ENCODE measurements at places on chromosomes 7 and 10.

GRCh38 chr10:71238626-71239025 is 26.3 kb downstream of the UNC5B start:
- DNase-seq: no peak

GRCh38 chr10:94639902-94640301 is 43.6 kb upstream of the CYP2C18 start:
- DNase-seq: no peak

GRCh38 chr10:15254808-15255648 is 86.5 kb upstream of the NMT2 start:
- no peak for DNase-seq

GRCh38 chr10:3666525-3667302 is 118.3 kb downstream of the KLF6 start:
- DNase-seq: no peak

DNA sequence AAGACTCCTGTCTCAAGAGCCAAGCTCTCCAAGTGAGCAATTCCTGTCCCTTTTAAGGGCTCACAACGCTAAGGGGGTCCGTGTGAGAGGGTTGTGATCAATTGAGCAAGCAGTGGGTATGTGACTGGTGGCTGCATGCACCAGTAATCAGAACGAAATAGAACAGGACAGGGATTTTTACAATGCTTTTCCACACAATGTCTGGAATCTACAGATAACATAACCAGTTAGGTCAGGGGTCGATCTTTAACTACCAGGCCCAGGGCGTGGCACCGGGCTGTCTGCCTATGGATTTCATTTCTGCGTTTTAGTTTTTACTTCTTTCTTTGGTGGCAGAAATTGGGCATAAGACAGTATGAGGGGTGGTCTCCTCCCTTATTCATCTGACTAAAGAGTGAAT is 54.9 kb upstream of the SP4 start:
- DNase-seq: no peak

- no peak for DNase-seq
Observed at GRCh38 chr10:89095701-89096391, 105.2 kb downstream of the FAS start.

GRCh38 chr7:115210552-115210951 is 288.7 kb downstream of the MDFIC start:
- no peak for DNase-seq

DNA sequence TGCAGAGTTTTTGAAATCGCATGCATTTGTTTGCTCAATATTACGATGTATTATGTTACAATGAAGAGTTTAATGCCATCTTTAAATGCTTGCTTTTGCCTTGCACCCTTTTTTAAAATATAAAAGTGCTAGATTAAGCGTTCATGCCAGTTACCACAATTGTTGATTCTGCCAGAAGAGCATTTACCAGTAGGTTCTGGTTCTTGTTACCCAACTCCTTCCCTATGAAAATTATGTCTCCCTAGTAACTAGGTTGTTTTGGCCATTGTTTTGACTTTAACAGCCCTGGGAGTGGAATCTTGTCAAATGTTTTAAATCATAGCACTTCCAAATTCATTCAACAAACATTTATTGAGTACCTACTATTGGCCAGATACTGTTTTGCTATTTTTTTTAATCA is 32.8 kb upstream of the CDK14 start:
- no peak for DNase-seq

DNA sequence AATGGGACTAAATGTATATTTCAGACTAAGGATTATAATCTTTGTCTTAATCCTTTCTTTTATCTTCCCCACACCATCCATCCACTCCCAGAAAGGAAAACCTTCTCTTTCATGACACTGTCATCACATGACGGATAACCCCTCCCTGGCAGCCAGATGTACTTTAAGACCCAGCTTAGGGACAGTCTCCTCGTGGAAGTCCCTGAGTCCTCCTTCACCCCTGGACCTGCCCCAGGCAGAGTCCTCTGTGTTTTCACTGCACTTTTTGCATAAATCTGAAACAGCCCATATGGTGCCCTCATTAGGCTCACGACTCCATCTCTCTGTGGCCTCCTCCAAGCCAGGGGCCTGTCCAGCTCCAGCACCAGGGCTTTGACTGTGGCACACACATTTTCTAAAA is 16.0 kb downstream of the NRAP start:
- no peak for DNase-seq

DNA sequence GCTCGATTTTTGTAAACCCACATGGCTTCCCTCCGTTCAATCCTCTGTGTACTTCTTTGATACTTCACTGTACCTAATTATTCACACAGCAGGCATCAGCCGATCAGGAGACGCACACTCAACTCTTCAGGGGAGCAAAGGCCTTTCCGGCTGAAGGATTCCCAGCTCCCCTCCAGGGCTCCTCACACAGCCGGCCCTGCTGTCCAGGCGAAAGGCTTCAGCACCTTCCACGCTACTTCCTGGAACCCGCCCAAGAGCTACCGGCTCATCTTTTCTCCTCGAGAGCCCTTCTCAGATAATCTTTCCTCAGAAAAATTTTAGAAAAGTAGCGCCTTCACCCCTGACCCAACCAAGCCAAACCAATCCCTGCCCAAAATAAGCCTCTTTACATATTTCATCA is 270.4 kb downstream of the ZMYND11 start:
- no peak for DNase-seq

DNA sequence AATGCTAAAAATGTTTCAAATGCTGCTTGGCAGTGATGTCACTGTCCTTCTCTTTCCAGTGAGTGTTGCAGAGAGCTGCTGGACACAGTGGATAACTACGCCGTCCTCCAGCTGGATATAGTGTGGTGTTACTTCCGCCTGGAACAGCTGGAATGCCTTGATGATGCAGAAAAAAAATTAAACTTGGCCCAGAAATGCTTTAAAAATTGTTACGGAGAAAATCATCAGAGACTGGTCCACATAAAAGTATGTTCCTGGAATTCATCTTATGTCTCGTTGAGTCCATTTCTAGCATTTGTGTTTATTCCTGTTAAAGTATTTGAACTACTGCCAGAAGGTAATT is 25.2 kb downstream of the NUB1 start:
- no peak for DNase-seq

GRCh38 chr7:157908006-157908782 is 571.4 kb downstream of the DNAJB6 start:
- no peak for DNase-seq

DNA sequence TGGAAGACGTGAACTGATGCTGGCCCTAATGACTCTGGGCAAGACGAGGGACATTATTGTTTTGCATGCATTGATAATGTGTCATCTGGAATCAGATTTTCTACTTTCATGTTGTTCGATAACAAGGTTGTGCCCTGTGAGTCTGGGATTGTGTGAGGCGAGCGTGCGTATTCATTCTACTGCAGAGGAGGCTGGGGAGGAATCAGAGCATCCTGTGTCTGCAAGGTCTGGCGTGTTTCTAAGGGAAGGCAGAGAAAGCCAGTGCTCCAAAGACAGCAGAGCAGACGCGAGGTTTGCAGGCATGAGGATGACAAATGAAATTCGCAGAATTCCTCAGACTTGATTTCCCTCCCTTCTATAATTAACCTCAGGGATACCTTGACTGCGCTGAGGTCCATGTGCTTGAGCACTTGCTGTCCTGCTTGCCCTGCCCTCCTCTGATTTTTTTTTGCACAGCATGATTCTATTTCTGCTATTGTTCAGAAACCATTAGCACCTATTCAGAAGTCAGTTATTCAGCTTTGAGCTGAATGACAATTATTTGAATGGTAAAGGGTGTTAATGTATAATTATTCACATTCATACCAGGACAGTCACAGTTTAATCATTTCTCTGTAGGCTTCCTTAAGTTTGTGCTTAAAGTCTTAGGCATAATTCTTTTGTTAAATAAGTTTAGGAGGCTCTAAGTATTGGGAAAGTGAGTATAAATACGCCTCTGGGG is 233.6 kb downstream of the EBF3 start:
- no peak for DNase-seq

DNA sequence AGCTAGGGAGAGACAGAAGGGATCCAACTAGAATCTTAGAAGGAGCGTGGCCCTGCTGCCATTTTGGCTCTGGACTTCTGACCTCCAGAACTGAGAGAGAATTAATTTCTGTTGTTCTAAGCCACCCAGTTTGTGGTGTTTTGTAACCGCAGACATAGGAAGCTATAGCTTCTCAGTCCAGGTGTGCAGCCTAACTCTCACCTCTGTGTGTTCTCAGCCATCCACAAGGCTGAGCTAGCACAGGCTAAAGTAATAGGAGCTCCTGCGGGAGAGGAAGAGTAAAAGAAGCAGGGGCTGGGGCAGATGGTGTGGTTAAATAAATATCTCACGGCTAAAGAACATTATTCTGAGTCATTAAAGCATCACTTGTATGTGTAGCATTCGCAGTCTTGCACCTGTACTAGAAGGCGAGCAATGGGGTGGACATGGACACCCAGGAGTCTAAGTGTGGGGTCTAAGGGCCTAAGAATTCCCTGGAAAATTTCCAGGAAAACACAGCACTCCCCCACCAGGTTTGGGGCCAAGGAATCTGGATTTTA is 94.1 kb downstream of the AOAH start:
- no peak for DNase-seq

- DNase-seq: no peak
Observed at GRCh38 chr10:88205842-88206446, 342.5 kb downstream of the PTEN start.
